ENCODE measurements at places on chromosomes 5 and 9.
A peak's percentile ranks its signal among the peaks of the same experiment; 100 is the strongest.

DNA sequence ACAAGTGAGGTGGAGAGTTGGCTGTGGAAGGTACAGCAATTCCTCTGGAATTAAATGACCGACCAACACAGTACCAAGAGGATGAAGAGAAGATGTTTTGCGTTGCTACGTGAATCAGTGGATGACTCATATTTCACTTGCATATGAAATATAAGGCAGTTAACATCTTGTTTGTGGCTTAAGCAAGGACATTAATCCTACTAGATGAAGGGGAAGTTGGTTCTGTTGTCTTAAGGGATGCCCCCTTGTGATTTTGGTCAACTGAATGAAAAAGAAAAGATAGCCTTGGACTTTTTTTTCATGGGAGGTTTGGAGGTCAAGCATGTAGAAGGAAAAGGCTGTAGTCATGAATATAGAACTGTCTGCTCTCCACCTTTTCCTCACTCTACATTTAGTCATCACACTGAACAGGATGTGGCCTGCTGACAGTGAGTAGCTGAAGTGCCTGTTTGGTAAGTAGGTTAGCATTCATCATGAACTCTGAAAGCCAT lies 33.9 kb downstream of the VLDLR start:
- peak; percentile 83 for DNase-seq

DNA sequence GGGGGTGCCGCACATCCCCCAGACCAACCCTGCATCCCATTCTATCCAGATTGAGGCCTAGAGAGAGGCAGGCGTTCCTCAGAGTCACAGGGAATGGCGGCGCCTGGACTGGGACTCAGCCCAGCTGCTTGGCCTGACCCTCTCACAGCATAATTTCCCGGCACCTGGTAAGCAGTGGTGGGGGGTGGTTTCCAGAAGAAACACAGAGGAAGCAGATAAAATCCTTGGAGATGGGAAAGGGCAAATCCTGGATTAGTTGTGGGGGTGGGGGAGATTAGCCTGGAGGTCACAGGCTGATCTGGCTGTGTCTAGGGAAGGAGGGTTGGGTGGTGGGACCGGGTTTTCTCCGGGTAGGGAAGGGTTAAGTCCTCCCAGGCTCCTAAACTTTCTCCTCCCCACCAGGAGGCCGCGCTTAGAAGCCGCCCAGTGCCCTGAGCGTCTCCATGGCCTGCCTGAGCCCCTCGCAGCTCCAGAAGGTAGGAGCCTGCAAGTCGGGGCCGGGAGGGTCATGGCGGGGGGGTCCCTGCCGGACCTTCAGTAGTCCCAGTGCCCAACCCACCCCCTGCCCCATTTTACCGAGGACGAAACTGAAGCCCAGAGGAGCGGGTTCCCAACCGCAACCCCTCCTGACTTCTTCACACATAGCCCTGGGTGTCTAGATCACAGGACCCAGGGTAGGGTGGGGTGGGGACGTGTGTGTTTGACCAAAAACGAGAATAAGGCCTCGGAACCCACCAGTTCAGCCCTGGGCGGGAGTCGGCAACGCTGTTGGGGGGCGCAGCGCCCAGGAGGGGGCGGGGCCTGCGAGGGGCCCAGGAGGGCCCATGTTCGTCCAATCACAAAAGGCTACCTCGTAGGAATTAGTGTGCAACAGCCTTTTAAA lies 1.3 kb downstream of the PHYHD1 start:
- no peak for DNase-seq

DNA sequence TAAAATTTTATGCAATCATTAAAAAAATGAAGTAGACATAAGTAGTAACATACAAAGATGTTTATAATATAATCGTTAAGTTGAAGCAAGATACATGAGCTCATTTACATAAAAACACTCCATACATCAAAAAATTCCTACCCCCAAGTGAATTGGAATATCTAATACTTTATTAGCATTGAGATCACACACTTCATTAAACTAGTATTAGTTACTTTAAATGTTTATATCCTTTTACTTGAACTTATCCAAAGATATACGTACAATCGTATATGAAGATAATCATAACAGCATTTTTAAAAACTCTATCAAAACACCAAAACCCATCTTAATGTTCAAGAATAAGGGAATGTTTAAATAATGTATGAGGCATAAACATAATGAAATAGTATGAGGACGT lies 275.1 kb downstream of the RFX3 start:
- DNase-seq = no peak

DNA sequence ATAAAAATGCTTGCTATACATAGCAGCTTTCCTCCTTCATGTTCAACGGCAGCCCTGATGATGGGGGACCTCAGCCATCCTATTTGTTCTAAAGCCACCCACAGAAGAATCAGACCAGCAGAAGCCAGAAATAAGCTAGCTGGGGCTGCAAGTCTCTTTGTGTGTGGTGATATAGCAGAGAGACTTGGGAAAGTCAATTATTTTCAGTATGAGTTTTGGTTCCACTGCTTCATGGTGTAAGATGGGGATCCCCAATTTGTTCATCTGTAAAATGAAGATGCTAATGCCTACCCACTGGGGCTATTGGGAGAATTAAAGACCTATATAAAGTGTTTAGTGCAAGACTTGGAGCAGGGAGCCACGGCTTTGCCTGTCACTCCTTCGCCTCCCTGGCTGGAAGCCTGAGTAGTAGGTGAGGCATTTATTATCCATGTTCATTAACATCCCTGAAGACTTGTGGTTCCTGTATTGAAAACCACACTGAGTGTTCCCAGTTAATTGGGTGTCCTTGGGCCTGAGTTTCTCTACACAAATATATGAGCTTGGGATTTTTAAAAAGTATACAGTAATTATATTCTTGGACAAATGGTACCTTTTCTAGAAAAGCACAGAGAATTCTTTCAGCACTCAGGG lies 210.1 kb upstream of the SLC24A2 start:
- DNase-seq = peak; percentile 58

- DNase-seq = no peak
These were observed 88.7 kb downstream of the GPBP1 start for GRCh38 chr5:57262541-57262940.

DNA sequence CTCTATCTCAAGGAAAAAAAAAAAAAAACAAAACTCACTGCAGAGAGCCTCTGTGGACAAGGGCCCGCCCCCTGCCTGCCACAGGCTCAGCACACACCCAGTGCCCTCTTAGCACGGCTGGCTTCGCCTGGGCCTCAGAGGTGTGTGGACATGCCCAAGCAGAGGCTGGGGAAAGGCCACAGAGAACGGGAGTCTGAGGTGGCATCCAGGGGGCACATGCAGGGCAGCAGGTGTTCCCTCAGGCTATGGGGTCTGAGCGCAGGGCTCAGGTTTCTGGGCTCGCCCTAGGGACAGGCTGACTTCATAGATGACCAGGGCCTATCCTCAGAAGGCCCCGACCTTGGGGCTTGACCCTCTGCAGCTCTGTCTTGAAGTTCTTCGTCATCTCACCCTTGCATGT lies 138.7 kb downstream of the ZNF354C start:
- DNase-seq = no peak

DNA sequence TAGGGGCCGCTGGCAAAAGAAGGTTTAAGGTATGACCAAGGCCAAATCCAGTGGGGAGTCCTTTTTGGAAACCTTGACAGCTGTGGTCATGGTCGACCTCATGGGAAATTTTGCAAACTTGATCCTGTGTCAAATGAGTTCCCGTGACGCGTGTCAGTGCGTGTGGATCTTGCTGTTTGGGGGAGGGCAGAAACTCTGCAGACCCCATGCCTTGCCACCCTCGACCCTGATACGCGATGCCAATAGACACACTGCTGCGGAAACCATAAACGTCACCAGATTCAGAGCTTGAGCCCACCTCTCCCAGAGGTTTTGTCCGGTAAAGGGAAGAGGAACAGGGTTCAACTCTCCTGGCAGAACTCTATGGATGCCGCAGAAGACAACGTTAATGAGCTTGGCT lies 104.7 kb downstream of the ADAMTS2 start:
- DNase-seq = no peak

GRCh38 chr5:135881244-135881643 lies 14.4 kb downstream of the IL9 start:
- DNase-seq = no peak

DNA sequence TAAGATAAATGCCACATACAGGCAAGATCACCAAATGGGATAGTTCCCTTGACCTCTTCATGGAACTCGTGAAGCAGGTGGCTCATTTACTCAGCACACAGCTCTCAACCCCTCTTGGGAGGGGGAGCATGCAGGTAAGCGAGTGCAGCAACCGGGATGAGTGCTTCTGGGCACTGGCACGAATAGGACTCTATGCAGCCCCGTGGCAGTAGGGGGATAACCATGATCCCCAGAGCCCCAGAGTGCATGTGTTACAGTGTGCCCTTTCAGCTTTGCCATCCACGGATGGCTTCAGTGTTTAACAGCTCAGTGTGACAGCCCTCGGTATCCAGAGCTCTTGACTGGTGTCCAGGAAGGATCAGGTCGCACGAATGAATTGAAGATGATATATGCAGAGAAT lies 1187.1 kb downstream of the CDH9 start:
- DNase-seq = no peak

- no peak for DNase-seq
These were observed 1.2 kb upstream of the NELFB start for GRCh38 chr9:137253717-137254623.

DNA sequence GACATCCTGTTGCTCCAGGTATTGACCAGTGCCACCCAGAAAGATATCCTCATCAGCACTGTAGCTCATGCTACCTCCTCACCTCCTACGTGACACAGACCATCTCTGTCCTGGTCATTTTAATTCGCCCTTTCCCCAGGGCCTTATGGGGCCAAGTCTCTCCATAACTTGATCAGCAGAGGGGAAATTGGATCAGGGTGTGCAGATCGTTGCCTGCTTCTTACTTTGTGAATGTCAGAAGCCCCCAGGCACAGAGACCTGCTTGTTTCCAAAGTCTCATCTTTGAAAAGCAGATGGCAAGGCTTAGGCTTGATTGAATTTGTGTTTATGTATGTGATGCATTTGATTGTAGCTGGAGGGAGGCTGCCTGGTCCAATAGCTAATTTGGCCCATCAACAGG lies 8.8 kb upstream of the DBH start:
- no peak for DNase-seq

DNA sequence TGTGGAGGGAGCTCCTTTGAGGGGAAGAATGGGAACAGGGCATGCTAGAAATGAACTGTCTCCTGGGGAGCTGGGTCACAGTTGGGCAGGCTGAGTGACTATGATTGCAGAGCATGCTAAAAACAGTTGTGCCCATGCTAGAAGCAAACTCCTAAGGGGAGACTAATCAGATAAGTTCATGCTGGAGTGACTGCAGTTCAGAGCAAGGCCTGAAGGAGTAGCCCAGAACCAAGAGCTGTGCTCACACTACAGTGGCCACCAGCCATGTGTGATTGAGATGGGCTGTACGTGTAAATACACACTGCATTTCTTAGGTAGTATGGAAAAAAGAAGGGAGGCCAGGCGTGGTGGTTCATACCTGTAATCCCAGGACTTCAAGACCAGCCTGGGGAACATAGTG lies 10.3 kb upstream of the AK1 start:
- no peak for DNase-seq

DNA sequence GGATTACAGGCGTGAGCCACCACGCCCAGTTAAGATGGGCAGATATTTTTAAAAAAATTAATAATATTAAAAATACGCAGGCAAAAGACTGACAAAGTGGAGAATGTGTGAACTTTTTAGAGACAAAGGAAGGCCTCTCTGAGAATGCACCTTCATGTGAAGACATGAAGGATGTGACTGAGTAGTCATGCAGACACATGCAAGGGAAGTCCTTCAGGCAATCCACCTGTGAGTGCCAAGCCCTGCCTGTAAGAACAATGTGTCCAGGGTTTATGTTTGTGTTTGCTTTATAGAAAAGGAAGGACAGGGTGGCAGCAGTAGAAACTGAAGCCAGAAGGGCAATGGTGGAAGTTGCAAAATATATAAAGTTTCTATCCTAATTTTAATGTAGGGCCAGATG lies 169.2 kb downstream of the EDIL3 start:
- no peak for DNase-seq

DNA sequence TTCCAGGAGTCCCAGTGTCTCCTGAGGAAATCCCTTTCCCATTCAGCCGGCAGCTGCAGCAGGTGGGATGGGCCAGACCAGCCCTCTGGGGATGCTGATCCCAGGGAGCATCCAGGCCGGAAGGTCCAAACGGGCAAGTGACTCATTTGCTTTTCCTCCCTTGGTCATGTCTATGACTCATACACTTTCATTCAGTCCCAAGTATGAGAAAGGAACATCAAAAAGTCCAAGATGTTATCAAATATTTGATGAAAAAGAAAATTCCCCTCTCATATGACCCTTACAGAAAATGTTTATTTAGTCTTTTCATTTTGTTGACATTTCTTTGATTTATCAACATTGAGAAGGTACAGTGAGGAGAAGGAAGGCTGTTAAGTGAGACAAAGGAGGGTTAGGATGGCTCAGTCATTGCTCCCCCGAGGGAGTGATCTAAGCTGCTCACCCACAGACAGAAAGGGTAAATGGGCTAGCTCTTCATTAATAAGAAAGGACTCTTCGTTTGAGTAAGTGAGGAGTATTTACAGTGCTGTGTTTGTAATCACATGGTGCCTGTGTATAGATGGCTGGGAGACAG lies 117.6 kb upstream of the ANKRD55 start:
- no peak for DNase-seq

DNA sequence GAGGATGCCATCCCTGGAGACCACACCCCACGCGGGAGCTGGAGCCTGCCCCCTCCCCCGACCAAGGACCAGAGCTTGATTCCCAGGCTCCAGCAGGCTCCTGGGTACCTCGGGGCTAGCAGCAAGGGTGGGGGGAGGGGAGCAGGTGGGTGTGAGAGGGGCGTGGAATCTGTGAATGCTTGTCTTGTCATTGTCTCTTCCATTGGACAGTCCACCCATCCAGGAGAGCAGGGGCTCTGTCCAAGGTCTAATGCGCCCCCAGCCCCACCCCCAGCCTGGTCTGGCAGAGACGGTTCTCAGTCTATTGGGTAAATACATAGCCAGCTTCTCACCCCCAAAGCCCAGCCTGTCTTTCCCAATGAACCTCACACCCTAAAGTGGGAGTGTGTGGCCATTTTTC lies 22.8 kb downstream of the URM1 start:
- DNase-seq = no peak

- DNase-seq = peak; percentile 48
These were observed 15.6 kb downstream of the RIOK2 start for GRCh38 chr5:97167435-97167834.

DNA sequence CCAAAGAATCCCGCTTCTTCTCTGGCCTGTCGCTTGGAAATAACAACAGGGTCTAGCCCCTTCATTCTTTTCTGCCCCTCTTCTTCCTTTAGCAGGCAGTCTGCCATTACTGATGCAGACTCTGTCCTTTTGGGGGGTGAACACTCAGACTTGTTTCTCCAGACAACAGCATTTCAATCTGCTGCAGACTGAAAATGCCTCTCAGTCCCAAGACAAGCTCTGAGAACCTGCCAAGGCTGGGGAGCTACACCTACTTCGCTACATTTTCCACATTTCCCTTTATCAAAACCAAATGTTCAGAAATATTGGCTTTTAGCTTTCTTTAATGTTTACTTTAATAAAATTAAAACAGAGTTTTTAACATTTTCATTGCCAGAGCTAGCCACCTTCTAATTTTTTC lies 152.4 kb downstream of the MPDZ start:
- no peak for DNase-seq

DNA sequence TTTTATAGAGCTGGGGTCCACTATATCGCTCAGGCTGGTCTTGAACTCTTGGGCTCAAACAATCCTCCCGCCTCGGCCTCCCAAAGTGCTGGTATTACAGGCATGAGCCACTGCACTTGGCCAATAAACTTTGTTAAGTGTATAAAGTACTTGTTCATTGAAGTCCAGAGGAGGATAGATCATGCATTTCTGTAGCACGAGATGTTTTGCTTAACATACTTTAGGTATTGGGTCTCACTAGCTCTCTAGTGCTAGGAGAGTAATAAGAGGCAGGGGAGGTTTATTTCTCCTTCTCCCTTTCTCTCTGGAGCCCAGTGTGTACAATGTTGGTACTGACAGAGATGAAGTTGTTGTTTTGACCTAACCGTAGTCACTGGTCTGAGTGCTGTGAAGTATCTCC lies 125.6 kb upstream of the KLF9 start:
- no peak for DNase-seq

Measured in activated CD4-positive, alpha-beta T cell treated with anti-CD3 and anti-CD28 coated beads, Interleukin-2, amount 50 U/mL, for 16 hours (primary cell).